ENCODE measurements at places on chromosomes 12 and 14. TPM values are rescaled to one million over a fixed set of nuclear protein-coding genes. Genes with fewer than 3 reads are reported as not detected.

The EPYC gene
- not detected for total RNA-seq

The EXOC3L4 gene
- total RNA-seq, result not detected

The HOXC12 gene
- total RNA-seq, result not detected

The CCDC38 gene
- not detected for total RNA-seq

The C12orf54 gene
- total RNA-seq, result 1.9 TPM

The SVOP gene
- 38.4 TPM for total RNA-seq

The DNAI7 gene
- total RNA-seq, result 8.7 TPM

The TTC5 gene
- total RNA-seq, result 26.4 TPM

The FSCB gene
- not detected for total RNA-seq

DNA sequence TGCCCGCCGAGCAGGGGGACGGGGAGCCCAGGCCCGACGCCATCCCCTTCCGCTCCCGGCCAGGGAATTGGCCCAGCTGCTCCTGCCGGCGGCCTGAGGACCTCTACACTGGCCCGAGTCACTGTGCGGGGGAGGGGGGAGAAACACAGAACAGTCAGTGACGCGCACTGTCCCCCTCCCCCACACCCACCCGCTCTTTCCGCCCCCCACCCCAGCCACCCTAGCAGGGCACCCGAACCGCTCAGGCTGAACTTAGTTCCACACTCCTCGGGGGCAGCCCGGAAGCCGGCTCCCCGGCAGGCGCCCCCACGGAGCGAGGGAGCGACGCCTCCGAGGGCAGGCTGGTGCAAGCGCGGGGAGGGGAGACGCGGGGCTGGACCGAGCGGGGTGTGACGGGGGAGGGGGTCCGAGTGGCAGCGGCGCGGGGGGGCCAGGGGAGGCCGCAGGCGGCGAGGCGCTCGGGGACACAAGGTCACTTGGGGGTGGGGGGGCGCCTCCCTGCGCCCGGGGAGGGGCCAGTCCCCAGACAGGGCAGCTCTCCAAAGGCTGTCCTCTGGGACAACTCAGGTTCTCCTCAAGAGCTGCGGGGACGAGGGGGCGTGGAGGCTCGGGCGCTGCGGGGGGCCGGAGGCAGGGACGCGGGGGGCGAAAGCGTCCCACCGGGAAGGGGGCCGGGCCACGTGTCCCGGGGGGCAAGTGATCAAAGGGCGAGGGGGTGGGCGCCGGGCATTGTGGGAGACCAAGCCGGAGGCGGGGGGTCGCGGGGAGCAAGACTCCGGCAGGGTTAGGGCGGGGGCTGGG, 648 bp downstream of the CHD4 start:
- peak; percentile 62 for DNase-seq

- DNase-seq, result no peak
Measured at GRCh38 chr14:71583194-71583593, 349.0 kb upstream of the RGS6 start.

DNA sequence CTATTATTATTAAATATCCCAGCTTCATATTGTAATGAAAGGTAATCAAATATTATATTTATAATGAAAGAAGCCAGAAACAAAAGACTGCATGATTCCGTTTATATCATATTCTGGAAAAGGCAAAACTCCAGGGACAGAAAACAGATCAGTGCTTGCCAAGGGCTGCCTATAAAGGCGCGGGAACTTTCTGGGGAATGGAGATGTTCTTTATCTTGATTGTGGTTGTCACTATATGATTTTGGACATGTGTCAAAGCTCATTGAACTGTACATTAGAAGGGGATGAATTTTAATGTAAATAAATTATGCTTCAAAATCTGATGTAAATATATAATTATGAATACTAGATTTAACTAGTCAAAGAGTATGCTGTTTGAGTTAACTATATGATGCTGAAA, 115.4 kb upstream of the KRAS start:
- no peak for DNase-seq

- DNase-seq, result no peak
Measured at GRCh38 chr12:115570069-115570777, 707.3 kb downstream of the MED13L start.

- no peak for DNase-seq
Measured at GRCh38 chr12:1527789-1528188, 66.6 kb downstream of the FBXL14 start.

GRCh38 chr14:37819155-37820015, 224.0 kb downstream of the TTC6 start:
- no peak for DNase-seq

GRCh38 chr12:53427905-53428594, 4.4 kb downstream of the AMHR2 start:
- DNase-seq, result no peak

- DNase-seq, result no peak
Measured at GRCh38 chr12:12365931-12366431, 9.1 kb downstream of the BORCS5 start.

DNA sequence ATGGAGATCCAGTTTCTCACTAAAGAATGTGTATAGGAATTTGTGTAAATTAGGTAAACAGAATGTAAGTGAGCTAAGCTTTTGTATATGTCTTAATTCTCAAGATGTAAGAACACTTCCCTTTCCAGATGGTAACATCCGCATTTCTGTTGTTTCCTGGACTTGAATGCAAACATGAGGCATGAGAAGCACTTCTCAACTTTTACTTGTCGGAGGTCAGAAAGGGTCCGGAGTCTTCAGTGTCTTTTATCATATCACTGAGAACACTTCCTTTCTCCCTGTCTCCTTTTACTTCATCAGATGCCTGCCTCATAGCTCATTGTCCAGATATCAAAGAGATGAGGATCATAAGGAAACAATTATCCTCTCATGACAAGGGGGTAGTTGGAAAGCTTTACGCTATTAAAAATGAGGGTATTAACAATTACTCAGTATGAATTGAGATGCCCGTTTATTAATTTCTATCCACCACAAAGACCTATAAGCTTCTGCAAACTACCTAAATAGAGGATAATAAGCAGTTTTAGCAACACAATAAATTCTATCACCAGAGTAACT, 214.1 kb upstream of the FLRT2 start:
- DNase-seq, result no peak

GRCh38 chr12:83468988-83469908, 782.5 kb downstream of the TMTC2 start:
- no peak for DNase-seq

DNA sequence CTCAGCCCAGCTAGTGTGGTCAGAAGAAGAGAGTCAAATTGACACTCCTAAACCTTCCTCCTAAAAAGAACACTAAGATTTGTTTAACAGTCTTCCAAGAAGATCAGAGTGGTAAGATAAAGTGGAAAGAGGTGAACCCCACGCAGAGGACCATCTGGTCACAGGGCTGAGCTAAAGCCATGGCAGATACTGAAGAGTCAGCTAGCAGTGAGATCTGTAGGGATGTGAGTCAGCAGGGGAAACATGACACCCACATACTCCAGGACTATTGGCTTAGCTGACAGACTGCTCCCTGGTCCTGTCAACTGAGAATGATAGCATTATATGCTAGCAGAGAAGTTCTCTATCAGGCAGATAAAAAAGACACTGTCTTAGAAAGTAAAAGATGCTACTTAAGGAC, 269.4 kb upstream of the ALG10 start:
- no peak for DNase-seq
